ENCODE measurements at places on chromosomes 7 and 10.

DNA sequence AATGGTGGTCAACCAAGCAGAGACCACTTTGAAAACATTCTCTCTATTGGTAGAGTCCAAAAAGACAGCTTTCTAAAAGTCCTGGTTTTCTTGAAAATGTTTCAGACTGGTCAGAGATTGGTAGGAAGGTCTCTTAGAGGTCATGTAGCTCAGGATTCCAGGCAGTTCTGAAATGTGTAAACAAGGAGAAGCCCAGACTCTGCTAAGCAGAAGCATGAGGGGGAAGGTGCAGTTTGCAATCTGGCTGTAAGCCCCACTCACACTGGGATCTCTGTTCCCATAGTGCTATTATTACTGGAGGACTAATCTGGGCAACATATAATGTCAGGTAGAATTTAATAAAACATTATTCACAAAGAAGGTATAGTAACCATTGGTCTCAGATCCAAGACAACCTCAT is 101.1 kb downstream of the MAGI2 start:
- peak; percentile 13 for DNase-seq

DNA sequence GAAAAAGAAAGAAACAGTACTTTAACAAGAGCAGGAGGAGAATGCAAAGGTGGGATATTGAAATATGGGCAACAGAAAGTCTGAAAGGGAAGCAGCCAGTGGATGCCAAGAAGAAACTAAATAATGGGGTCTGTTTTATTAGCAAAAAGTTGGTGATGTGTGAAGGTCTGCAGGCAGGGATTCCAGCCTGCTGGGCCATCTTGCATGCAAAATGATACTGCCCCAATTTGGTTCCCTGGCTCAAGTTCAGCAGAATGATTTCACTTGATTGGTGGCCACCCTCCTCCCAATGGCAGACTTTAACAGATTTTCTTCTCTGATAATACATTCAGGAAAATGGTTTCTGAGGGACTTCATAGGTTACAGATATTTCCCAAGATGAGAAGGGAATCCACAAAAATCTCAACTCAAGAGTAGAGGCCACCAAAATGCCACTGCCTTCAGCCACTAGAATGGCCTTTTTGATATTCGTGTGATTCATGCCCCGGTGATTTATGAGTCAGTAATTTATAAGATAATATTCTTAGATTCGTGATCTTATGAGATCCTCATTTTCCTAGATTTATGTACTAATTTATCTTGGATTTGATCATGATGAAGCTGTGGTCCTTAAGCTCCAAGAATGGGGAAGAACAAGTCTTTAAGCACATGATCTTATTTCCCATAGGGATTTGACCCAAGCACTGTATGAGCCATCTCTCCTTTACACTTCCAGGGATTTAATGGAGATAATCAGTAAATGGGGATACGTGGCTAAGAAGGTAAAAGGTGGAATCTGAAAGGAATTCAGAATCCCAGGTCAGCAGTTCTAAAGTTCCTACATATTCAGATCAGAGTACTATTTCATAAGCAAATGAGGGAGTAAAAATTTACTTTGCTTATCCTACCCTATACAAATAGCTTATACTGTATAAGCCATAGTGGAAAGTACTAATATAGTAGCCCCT is 32.3 kb upstream of the ADD3 start:
- peak; percentile 16 for DNase-seq

DNA sequence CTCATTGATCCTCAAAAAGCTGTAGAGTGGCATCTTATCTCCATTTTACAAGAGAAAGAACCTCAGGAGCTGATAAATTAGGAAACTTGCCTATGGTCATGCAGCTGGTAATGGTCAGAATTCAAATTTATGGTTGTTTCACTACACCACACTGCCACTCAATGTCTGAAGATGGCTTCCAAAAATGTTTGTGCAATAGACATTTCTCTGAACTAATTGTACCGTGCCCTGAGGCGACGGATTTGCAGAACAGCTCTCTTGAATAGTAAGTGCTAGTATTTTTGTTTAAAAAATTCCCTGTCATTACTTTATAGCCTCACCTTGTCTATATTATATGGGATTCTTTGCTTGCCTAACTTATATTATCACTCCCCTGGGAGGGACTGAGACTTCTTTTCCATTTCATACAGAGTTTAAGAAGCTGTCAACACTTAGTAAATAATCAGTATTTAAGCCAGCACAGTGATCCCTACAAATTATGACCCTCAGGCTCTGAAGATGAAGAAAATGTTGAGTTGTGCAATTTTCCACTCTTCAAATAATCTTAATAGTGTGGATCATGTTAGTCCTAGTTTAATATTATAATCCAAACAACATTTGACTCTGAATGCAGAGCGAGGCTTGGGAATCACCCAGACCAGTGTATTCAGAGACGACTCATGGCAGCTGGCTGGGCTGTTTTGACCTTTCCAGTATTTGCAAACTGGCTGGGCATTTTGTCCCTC is 346.6 kb downstream of the PTEN start:
- peak; percentile 65 for DNase-seq

DNA sequence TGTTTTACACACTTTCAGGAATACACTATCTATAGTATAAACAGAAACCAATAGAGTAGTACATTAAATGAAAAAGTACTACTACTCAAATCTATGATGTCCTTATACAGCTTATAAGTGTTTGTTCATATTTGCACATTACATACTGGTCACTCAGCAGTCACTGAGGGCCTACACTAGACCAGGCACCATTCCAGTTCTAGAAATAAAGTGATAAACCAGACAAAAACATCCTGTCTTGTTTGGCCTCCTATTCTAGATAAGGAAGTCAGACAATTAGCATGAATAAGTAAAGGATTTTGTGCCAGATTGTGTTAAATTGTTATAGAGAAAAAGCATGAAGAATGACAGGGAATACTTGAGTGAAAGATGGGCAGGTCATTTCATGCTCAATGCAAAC is 219.0 kb downstream of the CRPPA start:
- DNase-seq = peak; percentile 13

DNA sequence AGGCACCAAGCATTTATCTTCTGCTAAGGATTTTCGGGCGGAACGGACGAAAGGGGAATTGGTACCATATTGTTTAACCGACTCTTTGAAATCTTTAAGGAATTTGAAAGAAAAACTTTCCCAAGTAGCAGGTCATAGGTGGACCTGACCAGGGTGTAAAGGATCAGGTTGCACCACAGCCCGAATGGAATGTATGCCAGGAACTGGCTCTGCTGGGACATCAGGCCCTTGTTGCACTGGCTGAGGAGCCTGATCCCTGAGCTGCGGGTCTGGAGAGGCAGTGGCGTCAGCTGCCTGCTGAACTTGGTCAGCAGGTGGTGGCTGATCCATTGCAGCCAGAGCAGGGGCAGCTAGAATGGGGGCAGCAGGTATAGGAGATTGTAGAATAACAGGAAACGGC is 41.4 kb upstream of the AKR1C2 start:
- no peak for DNase-seq

- no peak for DNase-seq
These were observed 885.6 kb upstream of the ZNF722 start for GRCh38 chr7:63112764-63113712.

DNA sequence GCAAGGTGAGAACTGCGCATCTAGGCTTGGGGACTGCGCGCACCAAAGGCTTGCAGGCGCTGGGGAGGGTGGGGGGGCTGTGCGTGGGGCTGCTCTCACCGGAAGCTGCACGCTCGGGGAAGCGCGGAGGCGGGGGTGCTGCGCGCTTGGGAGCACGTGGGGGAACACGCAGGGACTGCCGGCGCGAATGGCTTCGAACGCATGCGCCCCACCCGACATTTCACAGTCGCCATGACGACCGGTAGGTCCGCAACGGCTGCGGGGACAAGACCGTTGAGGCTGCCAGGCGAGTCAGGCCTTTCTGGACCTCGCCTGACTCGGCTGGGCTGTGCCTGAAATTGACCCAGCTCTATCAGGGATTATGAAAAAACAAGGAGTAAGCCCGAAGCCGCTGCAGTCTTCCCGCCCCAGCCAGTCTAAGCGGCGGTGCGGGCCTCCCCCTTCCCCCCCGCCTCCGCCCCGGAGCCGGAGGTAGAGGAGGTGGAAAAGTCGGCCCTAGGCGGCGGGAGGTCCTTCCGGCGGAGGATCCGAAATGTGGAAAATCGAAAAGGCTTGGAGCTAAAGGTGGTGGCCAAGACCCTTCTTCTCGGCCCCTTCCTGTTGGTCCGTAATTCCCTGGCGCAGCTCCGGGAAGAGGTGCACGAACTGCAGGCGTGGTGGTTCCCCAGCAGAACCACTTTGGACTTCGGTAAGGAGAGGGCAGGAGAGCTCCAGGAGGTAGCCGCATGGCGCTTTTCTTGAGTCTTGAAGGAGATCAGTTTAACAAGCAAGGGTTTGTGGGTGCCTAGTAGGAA is 34.9 kb upstream of the STEAP1 start:
- no peak for DNase-seq

DNA sequence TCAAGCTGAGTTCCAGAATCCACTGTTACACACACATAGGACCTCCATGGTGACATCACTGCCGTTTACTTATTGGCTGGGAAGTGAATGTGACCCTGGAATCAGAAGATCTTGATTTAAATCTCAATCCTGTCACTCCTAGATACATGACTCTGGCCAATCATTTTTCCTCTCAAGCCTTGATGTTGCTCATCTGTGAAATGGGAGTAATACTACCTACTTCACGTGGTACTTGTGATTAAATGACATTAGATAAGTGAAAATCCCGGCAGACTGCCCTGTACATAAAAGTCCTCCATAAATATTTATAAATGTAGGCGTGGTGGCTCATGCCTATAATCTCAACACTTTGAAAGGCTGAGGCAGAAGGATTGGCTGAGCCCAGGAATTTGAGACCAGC is 88.0 kb upstream of the SVIL start:
- DNase-seq = no peak

DNA sequence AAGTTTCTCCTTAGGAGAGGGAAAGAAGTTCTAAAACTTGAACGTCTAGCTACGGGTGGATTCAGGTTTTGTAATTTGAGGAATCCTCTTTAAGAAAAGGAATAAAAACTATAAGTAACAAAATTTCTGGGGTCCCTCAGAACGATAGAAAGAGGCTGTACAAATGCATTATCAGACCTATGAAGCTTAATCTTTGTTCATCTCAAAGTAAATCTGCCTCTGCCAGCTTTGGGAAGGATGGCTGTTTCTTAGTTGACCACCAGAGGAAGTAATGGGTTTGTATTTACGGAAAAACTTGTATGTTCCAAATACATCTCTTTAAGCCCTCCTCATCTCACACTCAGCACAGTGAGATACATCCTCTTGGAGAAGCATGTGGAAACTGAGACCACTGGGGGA is 864 bp downstream of the PSTK start:
- DNase-seq = peak; percentile 67

GRCh38 chr7:155206318-155207020 is 91.2 kb upstream of the INSIG1 start:
- DNase-seq = peak; percentile 94

- no peak for DNase-seq
These were observed 21.0 kb upstream of the FIS1 start for GRCh38 chr7:101265622-101266516.

- DNase-seq = no peak
These were observed 33.4 kb upstream of the PFKP start for GRCh38 chr10:3033925-3034324.

DNA sequence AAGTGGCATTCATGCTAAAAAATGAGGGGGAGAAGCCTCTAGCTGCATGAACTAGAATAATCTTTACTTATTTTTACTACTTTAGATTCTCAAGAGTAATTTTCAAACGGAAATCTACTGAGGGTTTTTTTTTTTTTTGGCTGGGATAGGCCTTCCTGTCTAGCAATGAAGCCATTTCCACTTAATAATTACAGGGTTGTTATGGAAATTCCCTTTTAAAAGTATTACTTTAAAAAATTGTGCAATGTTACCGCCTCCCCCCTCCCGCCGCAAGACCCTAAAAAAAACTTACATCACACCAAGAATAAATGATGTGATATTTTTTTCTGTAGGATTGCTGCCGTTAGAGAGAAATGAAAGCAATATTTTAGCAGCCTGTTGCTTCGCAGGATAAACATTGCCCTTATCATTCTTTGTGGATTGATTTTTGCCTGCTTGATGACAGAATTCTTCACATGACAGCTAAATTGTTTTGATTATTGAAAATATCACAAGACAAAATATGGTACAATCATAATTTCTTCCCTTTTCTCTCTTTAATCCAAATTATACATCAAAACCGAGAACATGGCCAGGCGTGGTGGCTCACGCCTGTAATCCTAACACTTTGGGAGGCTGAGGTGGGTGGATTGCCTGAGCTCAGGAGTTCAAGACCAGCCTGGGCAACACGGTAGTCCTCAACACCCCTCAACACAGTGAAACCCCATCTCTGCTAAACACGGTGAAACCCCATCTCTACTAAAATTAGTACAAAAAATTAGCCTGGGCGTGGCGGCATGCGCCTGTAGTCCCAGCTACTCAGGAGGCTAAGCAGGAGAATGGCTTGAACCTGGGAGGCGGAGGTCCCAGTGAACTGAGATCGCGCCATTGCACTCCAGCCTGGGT is 32.8 kb downstream of the ARL4A start:
- peak; percentile 47 for DNase-seq

- DNase-seq = no peak
These were observed 191.5 kb downstream of the WDR37 start for GRCh38 chr10:1247598-1248261.

GRCh38 chr10:124691002-124691401 is 53.2 kb downstream of the FAM53B start:
- DNase-seq = no peak

Measured in fibroblast of the aortic adventitia (primary cell).